ENCODE measurements at places on chromosomes 3 and 15. TPM values are rescaled to one million over a fixed set of nuclear protein-coding genes. Genes with fewer than 3 reads are reported as not detected.
A peak's percentile ranks its signal among the peaks of the same experiment; 100 is the strongest.

Gene UBA3
- 18.2 TPM for total RNA-seq

GRCh38 chr3:81643721-81644120 lies 117.7 kb downstream of the GBE1 start:
- no peaks in the 10 kb centered on the region for H3K36me3 ChIP-seq
- no peaks in the 10 kb centered on the region for H3K27me3 ChIP-seq
- H3K4me3 ChIP-seq, result no peak overlapping the region
- H3K27ac ChIP-seq, result no peak overlapping the region
- H3K4me1 ChIP-seq, result no peaks in the 10 kb centered on the region

Gene CYP19A1
- total RNA-seq, result 95.7 TPM

DNA sequence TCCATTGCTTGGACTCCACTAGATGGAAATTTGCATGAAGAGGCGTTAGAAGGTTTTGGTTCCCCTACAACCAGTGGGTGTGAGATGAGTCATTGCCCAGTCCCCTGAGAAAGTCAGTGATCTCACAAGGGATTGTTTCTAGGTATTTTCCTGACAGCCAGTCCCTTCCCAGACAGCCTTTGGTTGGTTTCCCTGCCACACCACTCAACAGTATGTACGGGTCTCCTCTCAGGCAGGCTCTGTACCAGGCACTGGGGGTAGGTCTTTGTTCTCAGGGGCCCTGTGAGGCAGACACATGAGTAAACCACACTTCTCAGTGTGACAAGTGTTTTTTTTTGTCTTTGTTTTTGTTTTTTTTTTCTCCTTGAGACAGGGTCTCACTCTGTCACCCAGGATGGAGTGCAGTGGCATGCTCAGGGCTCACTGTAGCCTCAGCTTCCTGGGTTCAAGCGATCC lies 4.0 kb downstream of the LAMP3 start:
- H3K36me3 ChIP-seq, result no peaks in the 10 kb centered on the region
- H3K4me1 ChIP-seq, result peaks cover 8% of the 10 kb centered on the region
- DNase-seq, result no peak

DNA sequence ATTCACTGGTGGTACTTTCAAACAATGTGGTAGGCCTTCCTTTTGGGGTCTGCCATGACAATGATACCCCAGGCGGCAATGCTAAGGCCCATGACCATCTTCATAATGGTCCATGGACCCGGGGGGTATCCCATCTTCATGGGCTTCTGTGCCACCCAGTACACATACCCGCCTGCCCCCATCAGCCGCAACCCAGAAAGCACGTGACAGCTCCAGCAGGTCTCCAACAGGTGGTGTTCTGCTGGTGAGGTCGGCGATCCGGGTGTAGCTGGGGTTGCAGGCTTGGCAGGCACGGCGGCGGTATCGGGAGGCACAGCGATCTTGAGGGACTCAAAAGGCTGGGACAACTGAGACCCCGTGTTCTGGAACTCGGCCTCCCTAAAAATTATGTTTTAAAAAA lies 214.5 kb downstream of the SNRPN start:
- H3K36me3 ChIP-seq, result no peaks in the 10 kb centered on the region
- no peaks in the 10 kb centered on the region for H3K4me1 ChIP-seq
- DNase-seq, result no peak
- H3K27me3 ChIP-seq, result no peaks in the 10 kb centered on the region

Gene EPHB3
- total RNA-seq, result 1.2 TPM

GRCh38 chr3:45987368-45988291 lies 8.0 kb downstream of the FYCO1 start:
- DNase-seq, result no peak
- no peaks in the 10 kb centered on the region for H3K27me3 ChIP-seq
- peak overlapping the region; percentile 99 for H3K27ac ChIP-seq
- H3K36me3 ChIP-seq, result peaks cover 14% of the 10 kb centered on the region

DNA sequence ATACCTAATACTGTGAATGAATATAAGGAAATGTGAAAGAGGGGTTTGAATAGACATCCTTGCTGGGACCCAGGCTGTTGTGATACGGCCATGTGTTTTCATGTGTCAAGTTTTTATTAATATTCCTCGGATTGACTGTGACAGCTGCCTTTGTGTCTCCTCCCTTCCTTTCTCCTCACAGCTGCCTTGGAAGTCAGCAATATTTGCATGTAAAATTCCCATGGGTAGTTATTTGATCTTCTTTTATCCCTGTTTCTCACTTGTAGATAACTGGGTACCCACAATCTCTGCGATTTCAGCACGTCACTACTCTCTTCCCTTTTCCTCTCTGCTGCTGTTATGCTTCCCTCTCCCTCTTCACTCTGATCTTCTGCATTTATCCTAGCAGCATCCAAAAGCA lies 9.4 kb downstream of the GPR156 start:
- no peak overlapping the region for H3K27ac ChIP-seq
- no peaks in the 10 kb centered on the region for H3K36me3 ChIP-seq
- DNase-seq, result no peak
- no peak overlapping the region for H3K4me3 ChIP-seq
- no peaks in the 10 kb centered on the region for H3K4me1 ChIP-seq
- no peaks in the 10 kb centered on the region for H3K27me3 ChIP-seq

- DNase-seq, result no peak
- no peak overlapping the region for H3K27ac ChIP-seq
- no peak overlapping the region for H3K4me3 ChIP-seq
- no peaks in the 10 kb centered on the region for H3K36me3 ChIP-seq
- no peaks in the 10 kb centered on the region for H3K4me1 ChIP-seq
Measured at GRCh38 chr15:88609344-88610090, 11.6 kb upstream of the AEN start.

- no peaks in the 10 kb centered on the region for H3K36me3 ChIP-seq
- H3K27me3 ChIP-seq, result no peaks in the 10 kb centered on the region
- H3K4me3 ChIP-seq, result no peak overlapping the region
Measured at GRCh38 chr15:58159827-58160386, 21.7 kb downstream of the AQP9 start.

GRCh38 chr3:194632226-194632808 lies 902 bp downstream of the TMEM44 start:
- peak; percentile 54 for DNase-seq
- H3K4me1 ChIP-seq, result no peaks in the 10 kb centered on the region
- no peaks in the 10 kb centered on the region for H3K36me3 ChIP-seq
- H3K27me3 ChIP-seq, result no peaks in the 10 kb centered on the region

- DNase-seq, result no peak
- no peaks in the 10 kb centered on the region for H3K4me1 ChIP-seq
- H3K36me3 ChIP-seq, result no peaks in the 10 kb centered on the region
- no peak overlapping the region for H3K27ac ChIP-seq
- H3K27me3 ChIP-seq, result no peaks in the 10 kb centered on the region
- H3K4me3 ChIP-seq, result no peak overlapping the region
Measured at GRCh38 chr3:83513677-83514076, 1445.1 kb upstream of the CADM2 start.

DNA sequence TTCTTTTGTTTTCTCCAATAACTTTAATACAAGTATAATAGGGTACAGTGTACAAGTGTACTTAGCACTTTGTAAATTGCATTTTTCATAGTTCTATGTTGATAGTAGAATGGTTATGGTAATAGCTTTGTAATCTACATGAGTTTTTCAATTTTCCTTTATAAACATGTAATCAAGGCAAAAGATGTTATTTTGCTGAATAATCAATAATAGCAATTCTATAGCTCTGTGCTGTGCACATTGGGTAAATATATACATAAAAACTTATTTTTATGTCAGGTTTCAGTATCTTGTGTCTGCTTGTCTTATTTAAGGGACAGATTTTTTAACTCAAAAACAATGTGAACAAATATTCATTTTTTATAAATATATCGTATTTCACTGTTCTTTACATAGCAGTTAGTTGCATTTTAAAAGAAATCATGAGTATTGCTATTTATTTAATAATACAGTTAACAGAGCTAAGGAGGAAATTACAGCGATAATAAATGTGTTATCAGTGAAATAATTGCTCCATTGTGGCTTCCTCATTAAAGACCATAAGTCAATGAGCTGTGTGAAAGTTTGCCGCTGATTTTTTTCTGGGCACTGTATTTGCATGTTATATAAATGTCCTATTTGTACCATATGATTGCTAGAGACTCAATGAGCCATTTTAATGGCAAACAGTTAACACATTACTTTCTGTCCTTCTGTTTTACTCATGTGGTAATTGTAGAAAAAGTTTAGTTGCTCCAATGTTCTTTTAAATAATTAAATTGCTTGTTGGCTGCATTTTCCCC lies 214.6 kb upstream of the STAC start:
- no peaks in the 10 kb centered on the region for H3K36me3 ChIP-seq
- no peaks in the 10 kb centered on the region for H3K27me3 ChIP-seq
- H3K27ac ChIP-seq, result no peak overlapping the region
- DNase-seq, result no peak
- no peaks in the 10 kb centered on the region for H3K4me1 ChIP-seq
- H3K4me3 ChIP-seq, result no peak overlapping the region

Gene SPINK8
- total RNA-seq, result not detected

DNA sequence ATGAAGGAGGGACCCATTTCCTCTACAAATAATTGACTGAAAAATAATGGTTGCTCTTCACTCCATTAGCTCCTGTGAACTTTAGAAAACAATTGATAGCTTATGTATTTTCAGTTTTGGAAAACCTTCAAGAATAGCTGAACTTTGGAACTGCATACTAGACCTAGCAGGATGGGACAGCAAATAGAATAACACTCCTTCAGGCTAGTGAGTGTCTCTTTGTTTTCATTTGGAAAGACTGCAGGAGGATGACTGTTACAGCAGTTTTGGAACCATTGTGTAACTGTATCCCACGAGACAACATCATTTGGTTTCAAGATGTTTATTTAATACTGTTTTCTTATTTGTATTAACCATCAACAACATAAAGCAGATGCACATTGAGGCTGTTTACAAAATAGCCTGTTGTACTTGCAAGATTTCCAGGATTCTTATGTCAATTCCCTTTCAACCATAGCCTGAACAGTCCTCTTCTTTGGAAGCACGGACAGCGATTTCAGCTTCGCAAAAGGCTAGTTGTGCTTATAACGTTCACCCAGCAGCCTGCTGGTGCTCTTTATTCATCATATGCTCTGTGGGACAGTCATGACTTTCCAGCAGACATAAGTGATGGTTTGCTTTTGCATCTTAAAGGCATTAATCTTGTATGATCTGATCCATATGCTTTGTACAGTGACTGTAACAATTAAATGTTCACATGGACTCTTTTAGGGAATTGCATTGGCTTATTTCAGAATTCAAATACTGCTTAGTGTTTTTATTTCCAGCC lies 335.5 kb downstream of the IL5RA start:
- H3K36me3 ChIP-seq, result no peaks in the 10 kb centered on the region
- no peak overlapping the region for H3K27ac ChIP-seq
- DNase-seq, result no peak
- no peak overlapping the region for H3K4me3 ChIP-seq
- H3K4me1 ChIP-seq, result no peaks in the 10 kb centered on the region

DNA sequence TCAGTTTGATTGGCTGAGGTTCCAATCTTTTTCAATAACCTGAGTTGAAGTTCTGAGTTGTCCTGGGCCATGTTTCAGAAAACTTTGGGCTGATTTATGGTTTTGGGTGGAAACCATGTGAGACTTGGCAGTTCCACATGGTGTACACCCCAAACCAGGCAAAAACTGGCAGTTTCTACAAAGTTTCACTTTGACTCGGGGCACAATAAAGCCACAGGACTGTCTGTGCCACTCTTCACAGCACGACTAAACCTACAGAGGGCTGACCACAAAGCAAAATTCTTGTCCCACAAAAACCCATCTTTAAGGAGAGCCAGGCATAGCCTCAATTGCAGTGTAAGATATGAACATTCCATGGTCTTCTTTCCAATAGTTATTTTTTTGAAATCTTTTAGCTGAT lies 155.0 kb downstream of the DUT start:
- H3K4me3 ChIP-seq, result no peak overlapping the region
- H3K4me1 ChIP-seq, result no peaks in the 10 kb centered on the region
- no peaks in the 10 kb centered on the region for H3K27me3 ChIP-seq
- peak overlapping the region; percentile 5 for H3K27ac ChIP-seq
- peaks cover 56% of the 10 kb centered on the region for H3K36me3 ChIP-seq
- no peak for DNase-seq

Gene CELSR3
- total RNA-seq, result 2.6 TPM

Measured in ascending aorta (tissue), 2 donors.